ENCODE measurements at places on chromosomes 4 and X.

DNA sequence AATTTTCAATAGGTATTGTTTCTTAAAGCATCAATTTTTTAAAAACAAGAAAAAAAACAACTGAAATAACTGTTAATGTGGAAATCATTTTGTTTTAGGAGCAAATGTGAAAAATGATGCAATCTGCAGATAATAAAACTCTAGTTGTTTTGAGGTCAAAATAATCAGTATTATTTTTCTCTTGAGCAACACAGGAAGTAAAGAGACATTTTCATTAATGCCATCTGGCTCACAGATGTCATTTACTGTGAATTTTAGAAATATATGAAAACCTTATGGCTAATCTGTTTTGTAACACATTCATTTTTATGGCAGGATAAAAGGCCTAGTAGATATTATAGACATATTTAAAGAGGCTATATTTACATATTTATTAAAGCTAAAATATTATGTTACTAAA, 141.6 kb downstream of the PCDH18 start:
- DNase-seq: peak; percentile 74

GRCh38 chrX:2888309-2888708, 40.8 kb downstream of the ARSD start:
- no peak for DNase-seq

DNA sequence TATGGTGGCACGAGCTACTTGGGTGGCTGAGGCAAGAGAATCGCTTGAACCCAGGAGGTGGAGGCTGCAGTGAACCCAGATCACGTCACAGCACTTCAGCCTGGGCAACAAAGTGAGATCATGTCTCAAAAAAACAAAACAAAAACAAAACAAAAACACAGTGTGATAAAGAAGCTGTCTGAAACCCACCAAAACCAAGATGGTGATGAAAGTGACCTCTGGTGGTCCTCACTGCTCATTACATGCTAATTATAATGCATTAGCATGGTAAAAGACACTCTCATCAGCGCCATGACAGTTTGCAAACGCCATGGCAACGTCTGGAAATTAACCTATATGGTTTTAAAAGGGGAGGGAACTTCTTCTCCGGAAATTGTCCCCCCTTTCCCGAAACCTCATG, 29.4 kb upstream of the OPHN1 start:
- DNase-seq: peak; percentile 13

DNA sequence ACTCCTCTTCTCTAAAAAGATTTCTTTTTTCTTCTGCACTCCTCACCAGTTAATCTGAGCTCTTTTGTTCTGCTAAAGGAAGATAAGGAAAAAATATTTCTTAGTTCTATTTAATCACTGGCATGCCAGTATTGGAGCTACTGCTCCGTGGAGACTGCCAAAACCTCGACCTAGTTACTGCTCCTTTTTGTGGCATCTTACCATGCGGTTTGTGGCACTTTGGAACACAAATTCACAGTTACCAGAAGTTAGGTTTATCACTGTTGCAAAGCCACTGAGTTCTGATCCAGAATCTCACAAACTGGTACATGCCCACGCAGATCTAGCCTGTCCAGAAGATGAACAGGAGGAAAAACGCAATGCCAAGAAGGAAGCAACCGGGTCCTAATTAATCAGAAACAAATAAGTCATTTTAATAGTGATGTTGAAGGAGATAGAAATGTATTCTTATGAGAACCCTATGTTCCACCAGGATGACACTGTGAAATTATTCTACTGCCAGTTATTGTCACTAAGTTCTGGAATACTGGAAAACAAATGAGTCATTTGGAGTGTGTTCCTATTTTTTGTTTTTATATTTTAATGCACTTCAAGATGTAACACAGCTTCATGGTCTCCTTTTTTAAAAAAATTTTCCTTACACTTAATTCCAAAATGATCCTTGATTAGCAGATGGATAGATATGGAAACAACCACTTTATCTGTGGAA, 106.7 kb upstream of the GK2 start:
- no peak for DNase-seq

- DNase-seq: no peak
These were observed 16.6 kb downstream of the FGD1 start for GRCh38 chrX:54479136-54480111.

DNA sequence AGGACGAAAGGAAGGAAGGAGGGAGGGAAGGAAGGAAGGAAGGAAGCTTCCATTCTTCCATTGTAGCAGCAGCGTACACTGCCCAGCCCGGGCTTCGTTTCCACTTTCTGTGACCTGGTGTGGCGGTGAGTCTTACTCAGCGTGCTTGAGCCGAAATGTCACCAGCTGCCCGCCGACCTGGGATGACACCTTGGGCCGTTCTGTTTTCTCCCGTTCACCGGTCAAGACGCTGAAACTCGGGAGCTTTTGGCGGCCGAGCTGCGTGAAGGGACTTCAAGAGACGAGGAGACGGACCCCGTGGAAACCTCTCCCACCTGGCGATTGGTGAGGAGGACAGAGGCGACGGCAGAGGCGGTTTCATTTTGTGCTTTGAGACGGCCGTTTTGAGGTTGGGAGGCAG, 47.1 kb upstream of the PPP2R3B start:
- DNase-seq: no peak

GRCh38 chr4:100430451-100430850, 87.4 kb downstream of the EMCN start:
- no peak for DNase-seq

DNA sequence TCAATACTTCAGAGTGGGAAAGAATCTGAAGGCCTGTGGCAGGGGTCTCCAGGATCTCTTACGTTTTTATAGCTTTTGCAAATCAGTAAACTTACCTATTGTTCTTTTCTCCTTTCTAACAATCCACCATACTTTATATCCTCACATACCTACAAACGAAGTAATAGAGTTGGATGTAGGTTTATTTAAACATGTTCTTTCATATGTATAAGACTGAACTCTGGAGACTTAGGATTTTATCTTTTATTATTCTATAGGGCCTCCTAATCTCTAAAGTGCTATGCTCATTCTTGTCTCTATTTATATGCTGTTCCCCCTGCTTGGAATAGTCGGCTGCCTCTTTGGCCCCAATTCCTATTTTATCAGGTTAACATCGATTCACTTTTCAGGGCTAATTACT, 43.8 kb upstream of the NUDT6 start:
- no peak for DNase-seq

DNA sequence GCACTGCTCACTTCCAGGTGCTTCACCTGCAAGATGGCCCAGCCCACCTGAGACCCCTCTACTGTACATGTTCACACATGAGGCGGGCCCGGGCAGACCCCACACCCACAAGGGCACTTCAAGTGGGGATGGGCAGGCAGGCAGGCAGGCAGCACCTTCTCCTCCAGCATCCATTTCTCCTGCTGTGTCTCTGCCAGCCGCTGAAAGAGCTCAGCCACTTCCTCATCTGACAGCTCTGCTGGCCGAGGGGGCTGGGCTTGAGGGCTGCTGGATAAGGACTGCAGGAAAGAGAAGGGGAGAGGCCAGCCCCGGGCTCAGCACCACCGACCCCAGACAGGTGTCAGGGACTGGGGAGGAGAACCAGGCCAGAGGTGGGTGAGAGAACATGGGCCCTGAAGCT, 4.4 kb upstream of the KCND1 start:
- no peak for DNase-seq

Data from fibroblast of skin of left biceps (primary cell).